Bronchial smooth muscle cell (primary cell): ENCODE measurements at places on chromosomes 6 and 20. TPM values are rescaled to one million over a fixed set of nuclear protein-coding genes. Genes with fewer than 3 reads are reported as not detected.

The GABRR1 gene
- not detected in 2 replicates for total RNA-seq

The FKBP1C gene
- total RNA-seq, result 0.09 and 0.63 TPM in 2 replicates

The MLN gene
- total RNA-seq, result not detected in 2 replicates

The OR12D3 gene
- not detected in 2 replicates for total RNA-seq

The HTR1B gene
- not detected in 2 replicates for total RNA-seq

The SLC17A2 gene
- not detected in 2 replicates for total RNA-seq

The SPDEF gene
- not detected in 2 replicates for total RNA-seq

The TCF15 gene
- total RNA-seq, result under 0.01 TPM in 1 of 2 replicates, not detected in the other

The EBF4 gene
- total RNA-seq, result 0.16 and 0.43 TPM in 2 replicates

The DZANK1 gene
- 0.47 and 0.60 TPM in 2 replicates for total RNA-seq

The TFAP2C gene
- not detected in 2 replicates for total RNA-seq

The SGK2 gene
- total RNA-seq, result 0.43 TPM in 1 of 2 replicates, not detected in the other

The KIF25 gene
- total RNA-seq, result not detected in 2 replicates

The SIGLEC1 gene
- total RNA-seq, result not detected in 2 replicates

The PI16 gene
- total RNA-seq, result 2.3 and 4.7 TPM in 2 replicates

The TREM2 gene
- 0.09 TPM in 1 of 2 replicates, not detected in the other for total RNA-seq

The UNC93A gene
- not detected in 2 replicates for total RNA-seq

The NRN1 gene
- total RNA-seq, result 0.09 and 0.16 TPM in 2 replicates

The HCRTR2 gene
- total RNA-seq, result not detected in 2 replicates

The EEF1E1 gene
- total RNA-seq, result 22.1 and 22.9 TPM in 2 replicates
